ENCODE measurements at places on chromosomes 1 and 21.
A peak's percentile ranks its signal among the peaks of the same experiment; 100 is the strongest.

GRCh38 chr1:61709908-61710289 lies 15.0 kb downstream of the TM2D1 start:
- DNase-seq, result no peak

DNA sequence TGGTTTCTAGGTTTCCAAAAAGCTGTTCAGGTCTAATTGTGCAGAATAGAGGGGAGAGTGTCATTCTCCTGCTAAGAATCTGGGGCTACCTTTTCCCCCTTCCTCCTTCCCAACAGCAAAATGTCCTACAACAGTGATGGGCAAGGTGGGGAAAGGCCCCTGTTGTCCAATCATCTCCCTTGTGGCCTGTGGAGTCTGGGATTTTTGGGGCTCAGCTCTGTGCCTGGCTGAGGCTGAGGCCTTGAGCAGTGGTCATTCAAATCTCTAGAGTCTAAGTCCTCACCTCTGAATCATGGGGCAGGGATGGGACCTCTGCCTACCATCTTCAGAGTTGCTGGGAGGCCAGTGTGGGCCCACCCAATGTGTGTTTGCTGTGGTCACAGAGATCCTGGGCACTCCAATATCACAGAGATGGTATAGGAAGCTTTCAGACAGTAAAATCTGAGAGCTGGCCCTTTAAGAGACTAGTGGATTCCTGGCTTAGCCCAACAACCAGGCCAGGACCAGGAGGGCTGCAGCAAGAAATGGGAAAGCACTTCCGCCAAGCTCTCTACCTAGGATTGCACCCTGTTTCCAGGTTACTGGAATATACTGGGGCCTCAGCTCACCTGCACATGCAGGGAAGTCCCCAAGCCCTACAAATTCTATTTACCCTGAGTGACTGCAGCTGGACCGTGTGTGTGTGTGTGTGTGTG lies 28.5 kb upstream of the TENT5C start:
- no peak for DNase-seq

- no peak for DNase-seq
Observed at GRCh38 chr1:119742202-119742601, 26.5 kb downstream of the HMGCS2 start.

DNA sequence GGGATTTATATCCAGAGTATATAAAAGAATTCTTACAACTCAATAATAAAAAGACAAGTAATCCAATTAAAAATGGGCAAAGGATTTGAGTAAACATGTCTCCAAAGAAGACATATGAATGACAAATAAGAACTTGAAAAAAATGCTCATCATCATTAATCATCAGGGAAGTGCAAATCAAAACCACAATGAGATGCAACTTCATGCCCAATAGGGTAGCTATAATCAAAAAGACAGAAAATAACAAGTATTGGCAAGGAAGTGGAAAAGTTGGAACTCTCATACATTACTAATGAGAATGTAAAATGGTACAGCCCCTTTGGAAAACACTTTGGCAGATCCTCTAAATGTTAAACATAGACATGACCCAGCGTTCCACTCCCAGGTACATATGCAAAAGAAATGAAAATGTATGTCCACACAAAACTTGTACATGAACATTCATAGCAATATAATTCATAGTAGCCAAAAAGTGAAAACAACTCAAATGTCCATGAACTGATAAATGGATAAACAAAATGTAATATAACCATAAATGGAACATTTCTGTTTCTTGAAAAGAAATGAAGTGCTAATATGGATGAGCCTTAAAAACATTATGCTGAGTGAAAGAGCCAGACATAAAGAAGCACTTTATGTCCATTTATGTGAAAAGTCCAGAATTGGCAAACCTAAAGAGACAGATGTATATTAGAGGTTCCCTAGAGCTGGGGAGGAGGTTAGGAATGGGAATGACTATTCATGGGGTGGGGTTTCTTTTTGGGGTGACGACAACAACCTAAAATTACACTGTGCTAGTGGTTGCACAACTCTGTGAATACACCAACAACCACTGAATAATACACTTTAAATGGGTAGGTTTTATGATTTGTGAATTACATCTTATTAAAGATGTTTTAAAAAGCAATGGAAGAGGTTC lies 259.7 kb downstream of the RHOU start:
- DNase-seq, result no peak

DNA sequence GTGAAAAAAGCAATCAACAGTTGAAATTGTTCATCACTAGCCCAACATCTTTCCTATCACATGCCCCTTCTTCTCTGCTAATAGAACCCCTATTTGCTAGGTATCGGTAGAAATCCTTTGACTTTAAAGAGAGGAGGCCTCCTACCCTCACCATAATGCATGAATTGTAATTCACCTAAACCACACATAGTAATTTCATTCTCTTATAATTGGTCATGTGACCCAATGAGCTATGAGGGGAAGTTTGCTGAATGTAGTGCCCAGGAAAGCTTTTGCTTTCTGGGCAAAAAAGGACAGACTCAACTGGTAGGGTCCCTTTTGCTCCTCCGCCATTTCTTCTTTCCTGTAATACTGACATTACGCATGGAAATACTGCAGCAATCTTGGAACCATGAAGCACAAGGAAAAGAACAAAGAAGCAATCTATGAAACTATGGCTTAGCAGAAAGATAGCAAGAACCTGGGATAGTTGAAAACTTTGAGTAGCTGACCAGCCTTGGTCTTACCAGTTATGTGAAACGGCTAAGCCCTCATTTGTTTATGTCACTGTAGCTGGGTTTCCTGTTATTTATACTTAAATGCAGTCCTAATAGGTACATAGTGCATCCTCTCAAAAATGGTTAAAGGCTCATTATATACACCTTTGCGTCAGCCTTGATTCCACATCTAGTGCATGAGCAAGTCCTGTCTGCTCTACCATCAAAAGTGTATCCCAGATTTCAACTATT lies 10.2 kb upstream of the CHI3L2 start:
- no peak for DNase-seq

DNA sequence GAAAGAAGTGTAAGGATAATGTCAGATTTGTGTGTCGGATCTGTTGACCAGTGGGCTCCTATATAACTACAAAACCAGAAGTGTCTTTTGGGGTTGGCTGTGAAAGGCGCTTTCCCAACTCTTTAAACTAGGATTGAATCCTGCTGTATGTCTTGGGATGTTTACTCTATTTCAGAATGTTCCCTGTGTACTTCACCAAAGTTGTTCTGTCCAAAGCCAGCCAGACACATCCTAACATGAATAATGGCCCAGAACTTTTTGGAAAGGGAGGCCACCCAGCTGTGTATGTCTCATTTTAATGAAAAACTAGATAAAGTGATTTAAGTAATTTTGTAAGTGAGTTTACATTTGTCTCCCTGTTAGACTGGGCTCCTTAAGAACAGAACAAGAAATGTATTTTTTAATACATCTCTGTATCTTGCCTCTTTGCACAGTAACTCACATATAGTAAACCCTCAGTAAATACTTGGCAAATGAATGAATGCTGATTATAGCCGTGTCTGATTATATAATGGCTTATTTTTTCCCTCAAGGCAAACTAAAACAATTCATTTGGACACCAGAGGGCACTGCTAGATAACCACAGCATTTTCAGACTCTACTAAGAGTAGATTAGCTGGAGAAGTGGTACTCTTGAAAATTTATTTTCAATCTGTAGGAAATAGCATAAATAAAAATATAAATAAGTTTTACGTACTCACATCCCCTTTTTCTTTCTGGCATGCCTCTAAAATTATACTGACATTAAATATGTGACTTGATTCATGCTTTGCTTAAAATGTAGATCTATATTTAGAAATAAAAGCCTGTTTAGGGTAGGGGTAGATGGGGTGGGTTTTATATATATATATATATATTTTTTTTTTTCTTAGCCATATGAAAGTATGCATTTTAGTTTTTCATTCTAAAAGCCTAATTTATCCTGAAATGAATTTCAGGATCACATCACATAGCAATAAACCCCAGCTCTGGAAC lies 23.8 kb downstream of the TSEN15 start:
- DNase-seq, result peak; percentile 10

- DNase-seq, result peak; percentile 87
Observed at GRCh38 chr1:200905411-200906052, 10.8 kb downstream of the INAVA start.

DNA sequence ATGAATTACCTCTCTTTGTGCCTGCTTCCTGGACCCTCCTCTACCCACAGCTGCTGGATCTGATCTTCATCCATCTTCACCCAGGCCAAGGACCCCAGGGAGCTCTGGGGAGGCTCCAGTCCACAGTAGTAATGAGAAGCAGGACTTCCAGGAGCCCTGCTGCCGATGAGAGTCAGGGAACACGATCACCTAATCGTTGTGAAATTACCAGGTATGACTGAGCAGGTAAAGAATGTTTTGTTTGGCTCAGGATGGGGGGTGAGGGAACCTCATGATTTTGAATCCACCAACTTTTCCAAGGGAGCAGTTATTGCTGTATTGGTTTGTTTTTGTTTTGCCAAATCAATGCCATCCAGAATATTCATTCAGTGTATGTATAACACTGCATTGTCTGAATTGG lies 454.0 kb downstream of the PLPP3 start:
- DNase-seq, result no peak

GRCh38 chr1:186654741-186655140 lies 25.5 kb downstream of the PTGS2 start:
- DNase-seq, result no peak

GRCh38 chr1:159883134-159883533 lies 16.8 kb downstream of the CFAP45 start:
- no peak for DNase-seq

DNA sequence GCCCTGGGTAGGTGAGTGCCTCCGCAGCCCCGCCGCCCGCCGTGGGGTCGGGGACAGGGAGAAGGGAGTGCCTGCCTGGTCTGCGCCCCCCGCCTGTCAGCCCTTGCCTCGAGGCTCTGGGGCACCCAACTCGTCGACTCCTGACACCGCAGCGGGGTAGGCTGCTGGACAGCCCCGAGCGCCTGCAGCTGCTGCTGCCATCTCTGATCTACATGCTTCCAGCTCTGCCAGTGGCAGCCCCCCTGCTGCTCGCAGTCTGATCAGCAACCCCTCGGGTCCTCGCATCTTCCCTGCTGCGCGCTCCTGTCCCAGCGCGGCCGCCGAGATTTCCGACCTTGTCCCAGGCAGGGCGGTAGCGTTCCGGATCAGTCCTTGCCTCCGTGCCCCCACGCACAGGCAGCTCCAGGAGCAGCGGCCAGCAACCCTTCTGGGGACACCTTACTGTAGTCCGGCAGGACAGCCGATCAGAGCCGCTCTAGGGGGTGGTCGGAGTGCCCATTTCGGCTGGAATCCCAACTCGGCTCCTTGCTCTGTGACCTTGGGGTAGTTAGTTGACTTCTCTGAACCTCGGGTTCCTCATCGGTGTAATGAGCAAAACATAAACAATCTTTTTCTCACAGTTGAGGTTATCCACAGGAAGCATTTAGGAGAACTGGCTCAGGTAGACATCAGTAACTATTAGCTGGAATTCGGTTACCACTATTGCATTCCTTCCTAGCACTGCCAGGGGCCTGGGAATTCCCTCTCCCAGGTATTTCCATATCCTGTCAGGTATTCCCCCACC lies 540 bp downstream of the BCAN start:
- no peak for DNase-seq

DNA sequence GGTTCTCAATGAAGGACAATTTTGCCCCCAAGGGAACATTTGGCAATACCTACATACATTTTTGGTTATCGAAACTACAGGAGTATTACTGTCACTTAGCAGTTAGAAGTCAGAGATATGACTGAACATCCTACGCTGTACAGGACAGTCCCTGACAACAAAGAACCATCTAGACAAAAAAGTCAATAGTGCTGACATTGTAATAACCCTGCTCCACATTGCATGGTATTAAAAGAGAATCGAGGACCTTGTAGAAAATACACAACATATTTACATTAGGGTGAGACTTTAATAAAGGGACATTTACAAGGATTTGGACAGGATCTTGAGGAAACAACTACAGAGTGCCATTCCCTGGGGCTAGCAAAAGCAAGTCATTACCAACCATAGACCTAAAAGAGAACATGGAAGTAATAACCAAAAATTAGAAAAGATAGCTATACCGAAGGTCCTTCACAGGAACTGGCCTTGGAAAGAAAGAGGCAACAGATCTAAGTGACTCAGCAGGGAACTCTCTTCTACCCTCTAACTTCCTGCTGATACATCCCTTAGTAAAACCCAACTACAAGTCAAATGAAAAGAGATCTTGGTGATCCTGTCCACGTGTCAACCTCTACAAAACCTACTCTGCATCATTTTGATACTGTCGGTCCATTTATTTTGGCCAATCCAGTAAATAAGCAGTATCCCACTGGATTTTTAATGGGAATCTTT lies 40.2 kb downstream of the ANGPTL3 start:
- DNase-seq, result no peak

- DNase-seq, result no peak
Observed at GRCh38 chr1:67579623-67580394, 105.2 kb upstream of the GADD45A start.

- no peak for DNase-seq
Observed at GRCh38 chr21:41183575-41183974, 15.6 kb downstream of the BACE2 start.

DNA sequence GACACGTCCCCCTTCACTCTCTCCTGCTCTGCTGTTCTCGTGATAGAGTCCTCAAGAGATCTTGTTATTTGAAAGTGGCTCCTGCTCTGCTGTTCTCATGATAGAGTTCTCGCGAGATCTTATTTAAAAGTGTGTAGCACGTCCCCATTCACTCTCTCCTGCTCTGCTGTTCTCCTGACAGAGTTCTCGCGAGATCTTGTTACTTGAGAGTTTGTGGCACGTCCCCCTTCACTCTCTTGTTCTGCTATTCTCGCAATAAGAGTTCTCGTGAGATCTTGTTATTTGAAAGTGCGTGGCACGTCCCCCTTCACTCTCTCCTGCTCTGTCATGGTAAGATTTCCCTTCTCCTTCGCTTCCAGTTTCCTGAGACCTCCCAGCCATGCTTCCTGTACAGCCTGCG lies 47.9 kb downstream of the SMYD3 start:
- no peak for DNase-seq

DNA sequence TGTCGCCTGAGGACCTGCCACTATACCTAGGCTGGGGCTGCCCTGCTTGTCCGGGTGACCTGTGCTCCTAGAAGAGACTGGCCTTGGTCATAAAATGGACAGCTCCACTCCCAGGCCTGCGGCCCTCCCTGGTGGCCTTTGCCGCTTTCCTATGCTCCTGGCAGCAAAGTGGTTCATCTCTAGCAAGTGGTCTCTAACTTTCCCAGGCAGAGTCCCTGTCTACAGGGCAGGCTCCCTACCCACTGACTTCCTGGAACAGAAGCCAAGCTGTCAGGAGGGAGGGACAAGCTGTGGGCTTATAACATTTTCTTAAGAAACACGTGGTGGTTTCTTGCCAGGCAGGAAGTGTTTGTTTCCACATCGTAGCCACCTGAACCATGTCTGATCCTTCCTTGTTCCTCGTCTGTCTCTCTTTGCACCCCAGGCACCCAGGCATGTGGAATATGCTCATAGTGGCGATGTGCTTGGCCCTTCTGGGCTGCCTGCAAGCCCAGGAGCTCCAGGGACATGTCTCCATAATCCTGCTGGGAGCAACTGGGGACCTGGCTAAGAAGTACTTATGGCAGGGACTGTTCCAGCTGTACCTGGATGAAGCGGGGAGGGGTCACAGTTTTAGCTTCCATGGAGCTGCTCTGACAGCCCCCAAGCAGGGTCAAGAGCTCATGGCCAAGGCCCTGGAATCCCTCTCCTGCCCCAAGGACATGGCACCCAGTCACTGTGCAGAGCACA lies 10.1 kb downstream of the H6PD start:
- no peak for DNase-seq

- DNase-seq, result no peak
Observed at GRCh38 chr1:25477448-25478034, 46.8 kb downstream of the MACO1 start.

- DNase-seq, result no peak
Observed at GRCh38 chr1:214351551-214352277, 70.8 kb downstream of the SMYD2 start.

Measured in CD4-positive, alpha-beta memory T cell (primary cell).